HuH-7.5 (cell line): ENCODE measurements at places on chromosomes 16 and 17.

DNA sequence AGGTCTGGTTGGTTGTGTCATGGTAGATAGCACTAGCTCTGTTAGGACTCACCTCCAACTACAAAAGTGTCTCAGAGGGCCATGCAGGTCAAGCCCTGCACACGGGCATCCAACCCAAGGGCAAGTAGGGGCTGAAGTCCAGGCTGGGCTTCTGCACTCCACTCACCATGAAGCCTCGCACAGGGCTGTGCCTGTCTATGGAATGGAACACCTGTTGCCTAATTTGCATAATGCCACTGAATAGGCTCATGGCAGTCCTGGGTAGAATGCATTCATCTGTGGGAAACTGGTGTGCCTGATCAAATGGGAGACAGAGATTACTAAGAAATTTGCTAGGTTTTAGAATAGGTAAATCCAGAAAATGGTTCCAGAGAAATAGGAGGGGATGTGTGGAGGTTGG lies 8.0 kb upstream of the AKAP1 start:
- DNase-seq: no peak

DNA sequence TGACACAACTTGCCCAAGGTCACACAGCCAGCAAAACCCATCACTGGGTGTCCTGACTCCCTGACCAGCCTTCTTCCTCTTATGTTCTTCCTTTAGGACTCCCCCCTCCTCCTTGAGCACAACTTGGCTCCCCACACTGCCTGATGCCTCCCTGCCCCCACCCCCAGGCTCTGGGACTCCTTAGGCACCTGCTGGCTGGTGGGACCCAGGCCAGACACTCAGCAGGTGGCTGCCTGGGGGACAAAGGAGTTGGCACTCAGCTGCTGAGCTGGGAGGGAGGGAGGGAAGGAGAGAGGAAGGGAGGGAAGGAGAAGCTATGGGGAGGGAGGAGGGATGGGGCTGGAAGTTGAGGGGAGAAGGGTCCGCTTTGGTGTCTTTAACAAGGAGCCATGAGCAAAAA lies 8.0 kb downstream of the SEZ6 start:
- no peak for DNase-seq

GRCh38 chr17:83062818-83063671 lies 16.4 kb upstream of the METRNL start:
- DNase-seq: no peak

- DNase-seq: no peak
These were observed 28.9 kb upstream of the SEC14L1 start for GRCh38 chr17:77111934-77112296.

- no peak for DNase-seq
These were observed 8.6 kb downstream of the GNA13 start for GRCh38 chr17:65047941-65048340.

- no peak for DNase-seq
These were observed 1.7 kb downstream of the DOK4 start for GRCh38 chr16:57484515-57485005.

DNA sequence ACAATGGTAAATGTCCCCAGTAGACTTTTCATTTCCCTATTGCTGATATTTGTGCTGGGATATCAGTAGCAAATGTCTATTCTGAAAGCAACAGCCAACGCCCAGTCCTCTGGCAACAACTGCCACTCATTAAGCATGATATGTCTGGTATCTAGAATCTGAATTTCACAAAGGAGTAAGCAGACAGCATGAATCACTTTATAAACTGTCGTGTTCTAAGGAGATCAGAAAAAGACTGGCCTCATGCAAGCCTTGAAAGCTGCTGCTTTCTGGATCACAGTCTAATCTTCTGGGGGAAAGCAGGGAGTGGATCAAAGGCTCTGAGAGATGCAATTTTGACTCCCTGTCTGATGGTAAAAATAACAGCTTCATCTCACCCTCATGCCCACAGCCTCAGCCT lies 153.1 kb upstream of the NOG start:
- DNase-seq: no peak

GRCh38 chr16:12898551-12898950 lies 2.8 kb upstream of the SHISA9 start:
- no peak for DNase-seq

- DNase-seq: no peak
These were observed 14.2 kb downstream of the TRPV1 start for GRCh38 chr17:3594976-3595375.

GRCh38 chr16:10876315-10876714 lies 687 bp upstream of the CIITA start:
- DNase-seq: no peak

DNA sequence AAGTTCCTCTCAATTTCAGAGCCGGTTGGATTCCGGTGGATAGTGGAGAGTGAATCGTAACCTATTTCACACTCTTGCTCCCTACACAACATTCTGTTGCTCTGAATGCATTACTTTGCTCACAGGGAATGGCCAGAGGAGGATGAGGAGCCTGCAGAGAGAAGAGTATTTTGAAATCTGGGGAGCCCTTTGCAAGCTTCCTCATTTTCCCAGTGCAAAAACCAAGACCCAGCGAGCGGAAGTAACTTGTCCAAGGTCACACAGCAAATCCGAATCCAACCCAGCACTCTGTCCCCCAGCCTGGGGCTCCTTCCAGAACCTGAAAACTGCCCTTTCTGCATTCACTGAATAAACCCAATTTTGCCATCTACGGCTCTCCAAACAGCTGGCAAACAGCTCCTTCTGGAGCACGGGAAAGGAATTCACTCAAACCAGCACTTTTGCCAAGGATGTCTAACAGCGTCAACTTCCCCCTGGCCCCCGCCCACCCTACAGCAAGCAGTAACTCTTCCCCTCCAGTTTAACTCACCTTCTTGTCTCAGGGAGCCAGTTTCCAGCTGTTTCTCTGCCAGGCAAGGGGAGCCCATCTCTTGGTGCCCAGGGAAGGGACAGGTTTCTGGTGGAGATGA lies 557 bp downstream of the KCNG4 start:
- no peak for DNase-seq

DNA sequence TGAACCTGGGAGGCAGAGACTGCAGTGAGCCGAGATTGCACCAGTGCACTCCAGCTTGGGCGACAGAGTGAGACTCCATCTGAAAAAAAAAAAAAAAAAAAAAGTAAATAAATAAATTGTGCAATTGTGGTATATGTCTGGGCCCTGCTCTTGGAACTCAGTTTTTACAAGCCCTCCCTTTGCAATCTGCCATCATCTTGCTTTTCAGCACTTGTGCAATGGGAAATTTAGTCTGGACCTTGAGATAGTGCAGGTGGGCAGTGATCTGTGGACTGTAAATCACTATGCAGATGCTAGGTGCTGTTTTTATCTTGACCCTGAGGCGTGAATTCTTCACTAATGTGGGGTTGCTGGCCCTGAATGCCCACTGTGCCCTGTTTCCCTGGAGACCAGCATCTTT lies 6.5 kb upstream of the RAP1GAP2 start:
- DNase-seq: no peak

- DNase-seq: no peak
These were observed 244.3 kb upstream of the CDH8 start for GRCh38 chr16:62280506-62280905.

GRCh38 chr17:18309202-18309601 lies 5.6 kb downstream of the TOP3A start:
- DNase-seq: no peak

DNA sequence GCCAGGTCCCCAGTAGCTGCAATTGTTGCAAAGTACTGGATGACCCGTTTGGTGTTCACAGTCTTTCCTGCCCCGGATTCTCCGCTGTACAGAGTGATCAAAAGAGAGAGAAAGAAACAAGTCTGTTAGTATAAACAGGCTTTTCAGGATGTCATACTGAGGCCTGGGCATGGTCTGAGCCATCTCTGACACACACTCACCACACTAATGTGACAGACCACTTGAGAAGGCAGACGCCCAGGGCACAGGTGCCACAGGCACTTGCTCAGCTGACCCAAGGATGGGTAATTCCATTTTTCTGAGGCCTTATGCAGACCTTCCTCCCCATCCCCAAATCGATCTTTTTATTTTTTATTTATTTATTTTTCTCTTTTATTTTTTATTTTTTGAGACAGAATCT lies 7.5 kb downstream of the MYH3 start:
- no peak for DNase-seq

GRCh38 chr16:69133373-69133954 lies 1.0 kb downstream of the UTP4 start:
- DNase-seq: no peak

- no peak for DNase-seq
These were observed 157.6 kb downstream of the RAB11FIP4 start for GRCh38 chr17:31549121-31549524.

DNA sequence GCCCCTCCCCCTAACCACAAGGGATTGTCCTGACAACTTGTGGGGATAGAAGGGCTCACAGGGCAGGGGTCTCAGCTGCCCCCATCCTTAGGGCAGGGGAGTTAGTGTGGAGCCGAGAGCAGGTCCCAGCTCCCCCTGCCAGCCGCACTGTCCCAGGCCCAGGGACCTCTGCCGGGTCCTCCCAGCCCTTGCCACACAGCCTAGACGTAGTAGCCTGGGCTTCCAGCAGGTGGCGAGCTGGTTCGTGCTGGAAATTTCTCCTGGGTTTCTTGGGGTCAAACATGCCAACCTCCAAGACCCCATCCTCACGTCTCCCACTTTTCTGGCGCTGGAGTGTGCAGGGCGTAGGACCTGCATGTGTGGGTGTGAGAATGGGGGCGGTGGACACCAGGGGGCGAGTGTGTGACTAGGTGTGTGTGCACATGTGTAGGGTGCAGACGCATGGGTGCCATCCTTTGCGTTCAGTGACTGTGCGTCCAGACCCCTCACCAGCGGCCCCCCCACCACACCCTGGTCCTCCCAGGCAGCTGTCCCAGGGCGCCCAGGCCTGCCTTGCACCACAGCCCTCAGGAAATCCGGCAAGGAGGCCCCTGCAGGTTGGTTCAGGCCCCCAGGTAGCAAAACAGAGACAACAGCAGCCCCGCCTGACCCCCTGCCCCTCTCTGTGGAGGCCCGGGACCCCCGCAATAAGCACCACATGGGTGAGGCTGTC lies 29.5 kb downstream of the SBK1 start:
- peak; percentile 63 for DNase-seq

- no peak for DNase-seq
These were observed 80.6 kb downstream of the OR1D5 start for GRCh38 chr17:2982854-2983253.

GRCh38 chr17:7219812-7220592 lies at the start of the genes ACADVL and DLG4:
Gene ACADVL (plus strand): TSS chr17:7219938. CDS start chr17:7219985, 47 bp downstream.
Gene DLG4 (minus strand): TSS chr17:7219836.
- DNase-seq: peak; percentile 94

DNA sequence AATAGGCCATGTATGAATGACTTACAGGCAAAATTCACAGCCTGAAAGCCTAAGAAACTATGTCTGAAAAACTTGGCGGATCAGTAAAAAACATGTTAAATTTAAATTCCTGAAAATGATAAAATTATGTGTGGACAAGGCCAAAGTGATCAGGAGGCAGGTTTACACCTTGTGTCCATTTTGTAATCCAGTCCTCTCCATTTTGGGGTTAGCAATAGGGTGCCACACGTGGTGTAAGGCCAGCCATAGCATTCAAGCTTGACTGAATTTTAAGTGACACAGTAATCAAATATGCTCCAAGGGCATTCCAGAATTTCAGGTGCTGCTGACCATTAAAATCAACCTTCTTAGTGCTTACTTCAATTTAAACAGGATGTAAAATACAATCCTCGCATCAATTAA lies 2.7 kb downstream of the RNF43 start:
- DNase-seq: no peak

DNA sequence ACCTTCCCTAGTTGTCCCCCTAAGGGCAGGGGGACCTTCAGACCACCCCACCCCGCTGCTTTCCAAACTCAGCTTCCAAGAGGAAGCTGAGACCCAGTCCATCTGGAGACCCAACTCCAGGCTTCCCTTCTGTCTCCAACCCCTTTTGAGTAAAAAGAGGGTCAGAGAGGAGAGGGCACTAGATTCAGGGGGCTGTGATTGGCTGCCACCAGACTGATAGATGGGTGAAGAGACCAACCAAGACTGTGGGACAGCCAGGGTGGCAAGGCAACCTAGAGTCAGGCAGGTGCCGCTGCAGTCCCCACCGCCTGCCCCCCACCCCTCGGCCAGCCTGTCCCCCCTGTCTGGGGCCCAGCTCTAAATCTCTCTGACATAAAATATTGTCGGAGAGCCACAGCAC lies 92.5 kb downstream of the SDK2 start:
- no peak for DNase-seq

GRCh38 chr16:85894266-85894665 lies 4.7 kb upstream of the IRF8 start:
- DNase-seq: no peak

- DNase-seq: no peak
These were observed 17.9 kb downstream of the WNT3 start for GRCh38 chr17:46800573-46800972.

GRCh38 chr17:75079023-75079373 lies 8.8 kb upstream of the SLC16A5 start:
- DNase-seq: no peak
